ENCODE measurements at places on chromosomes 11 and 22. TPM values are rescaled to one million over a fixed set of nuclear protein-coding genes. Genes with fewer than 3 reads are reported as not detected.

DNA sequence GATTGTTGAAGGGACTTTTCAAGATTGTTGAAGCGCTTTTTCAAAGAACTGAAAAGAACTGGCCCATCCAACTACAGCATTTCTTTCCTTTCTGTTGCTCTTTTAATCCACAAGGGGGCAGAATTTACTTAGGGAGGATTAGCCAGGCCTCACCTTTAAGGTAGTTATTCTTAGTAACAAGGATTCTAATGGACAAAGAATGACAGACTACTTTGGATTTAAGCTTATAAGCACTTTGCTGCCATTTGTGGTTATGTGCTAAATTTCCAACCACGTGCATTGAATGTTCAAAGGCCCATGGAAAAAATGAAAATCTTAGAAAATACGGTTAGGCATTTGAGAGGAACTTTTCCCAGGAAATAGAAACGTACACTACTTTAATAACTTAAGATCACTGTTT, 49.5 kb upstream of the HSPA8 start:
- DNase-seq, result no peak

GRCh38 chr11:1870721-1871466, 18.0 kb downstream of the LSP1 start:
- no peak for DNase-seq

GRCh38 chr11:18697576-18697975, 1.0 kb upstream of the TMEM86A start:
- no peak for DNase-seq

GRCh38 chr11:46001448-46001914, 79.0 kb downstream of the LARGE2 start:
- DNase-seq, result no peak

IRAG1 gene
- 0.21 TPM for total RNA-seq

- no peak for DNase-seq
These were observed 21.8 kb upstream of the EIF3M start for GRCh38 chr11:32561835-32562234.

DNA sequence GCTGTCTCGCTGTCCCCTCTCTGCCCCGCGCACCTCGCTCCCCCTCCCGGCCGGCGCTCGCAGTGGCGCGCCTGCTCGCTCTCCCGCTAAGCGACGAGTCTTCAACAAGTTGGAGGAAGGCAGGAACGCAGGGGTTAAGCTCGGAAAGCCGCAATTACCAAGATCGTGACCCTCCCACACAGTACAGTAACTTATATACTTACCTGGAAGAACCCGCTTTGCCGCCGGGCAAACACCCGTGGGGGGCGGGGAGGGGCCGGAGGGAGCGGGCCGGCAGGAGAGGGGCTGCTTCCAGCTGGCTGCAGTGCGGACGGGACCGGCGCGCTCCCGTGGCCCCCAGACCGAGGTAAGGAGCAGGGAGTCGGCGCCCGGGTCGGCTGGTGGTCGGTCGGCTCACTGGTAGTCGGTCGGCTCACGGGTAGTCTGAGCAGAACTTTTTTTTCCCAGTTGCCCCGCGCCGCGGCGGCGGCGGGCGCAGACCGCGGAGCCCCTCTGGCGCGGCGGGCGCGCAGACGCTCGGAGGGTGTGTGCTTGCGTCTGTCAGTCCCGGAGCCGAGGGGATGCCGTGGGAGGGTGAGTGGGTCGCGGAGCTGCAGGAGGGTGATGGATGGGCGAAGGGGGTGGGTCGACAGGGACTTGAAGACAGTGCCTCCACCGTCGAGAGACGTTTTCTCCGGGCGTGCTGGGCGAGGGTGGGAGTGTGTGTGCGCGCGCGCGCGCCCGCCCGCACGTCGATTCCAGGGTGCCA, 101.2 kb upstream of the HSD17B12 start:
- DNase-seq, result no peak

TMEM191B gene
- total RNA-seq, result 1.0 TPM

GRCh38 chr11:6142936-6143335, 27.2 kb downstream of the OR52B2 start:
- DNase-seq, result no peak

ART1 gene
- not detected for total RNA-seq

DNA sequence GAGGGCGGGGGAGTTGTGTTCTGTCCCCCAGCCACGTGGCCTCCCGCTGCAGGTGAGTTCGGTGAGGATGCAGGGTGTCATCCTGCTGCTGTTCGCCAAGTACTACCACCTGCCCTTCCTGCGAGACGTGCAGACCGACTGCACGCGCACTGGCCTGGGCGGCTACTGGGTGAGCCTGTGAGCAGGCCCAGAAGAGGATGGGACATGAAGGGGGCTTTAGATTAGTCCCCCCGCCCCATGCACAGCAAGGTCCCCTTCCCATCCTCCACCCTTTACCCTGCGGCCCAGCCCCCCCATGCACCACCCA, 4.1 kb downstream of the INPP5J start:
- no peak for DNase-seq

DNA sequence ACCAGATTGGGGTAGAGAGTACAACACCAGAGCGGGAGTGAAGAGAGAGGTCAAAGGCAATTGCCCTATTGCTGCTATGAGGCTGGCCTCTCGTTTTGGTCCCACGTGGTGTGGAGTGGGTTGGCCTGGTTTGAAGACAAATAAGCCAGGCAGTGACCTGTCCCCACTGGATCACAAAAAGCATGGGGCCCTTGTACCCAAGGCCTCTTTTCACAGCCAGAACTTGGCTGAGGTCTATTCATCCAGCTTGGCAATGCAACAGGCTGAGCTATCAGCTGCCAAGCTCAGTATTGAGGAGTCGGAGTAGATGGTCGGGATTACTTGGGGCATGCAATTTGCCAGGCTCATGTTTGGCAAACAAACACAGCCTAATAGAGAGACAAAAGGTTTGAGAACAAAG, 19.2 kb upstream of the GALNT18 start:
- DNase-seq, result no peak

- DNase-seq, result no peak
These were observed 420.6 kb upstream of the CNTN5 start for GRCh38 chr11:98600103-98600502.
